ENCODE measurements at places on chromosomes 4 and X. TPM values are rescaled to one million over a fixed set of nuclear protein-coding genes. Genes with fewer than 3 reads are reported as not detected.

SLC34A2 gene
- total RNA-seq = 2.6 TPM

BMPR1B gene
- 2.1 TPM for total RNA-seq

SPATA4 gene
- total RNA-seq = 1.6 TPM

FAAH2 gene
- not detected for total RNA-seq

KDR gene
- total RNA-seq = 218 TPM

GRCh38 chrX:148133105-148133725 is 152.1 kb downstream of the FMR1NB start:
- no peak overlapping the region for H3K4me3 ChIP-seq
- H3K4me1 ChIP-seq = no peaks in the 10 kb centered on the region
- DNase-seq = no peak
- H3K27ac ChIP-seq = no peak overlapping the region
- H3K36me3 ChIP-seq = no peaks in the 10 kb centered on the region

DNA sequence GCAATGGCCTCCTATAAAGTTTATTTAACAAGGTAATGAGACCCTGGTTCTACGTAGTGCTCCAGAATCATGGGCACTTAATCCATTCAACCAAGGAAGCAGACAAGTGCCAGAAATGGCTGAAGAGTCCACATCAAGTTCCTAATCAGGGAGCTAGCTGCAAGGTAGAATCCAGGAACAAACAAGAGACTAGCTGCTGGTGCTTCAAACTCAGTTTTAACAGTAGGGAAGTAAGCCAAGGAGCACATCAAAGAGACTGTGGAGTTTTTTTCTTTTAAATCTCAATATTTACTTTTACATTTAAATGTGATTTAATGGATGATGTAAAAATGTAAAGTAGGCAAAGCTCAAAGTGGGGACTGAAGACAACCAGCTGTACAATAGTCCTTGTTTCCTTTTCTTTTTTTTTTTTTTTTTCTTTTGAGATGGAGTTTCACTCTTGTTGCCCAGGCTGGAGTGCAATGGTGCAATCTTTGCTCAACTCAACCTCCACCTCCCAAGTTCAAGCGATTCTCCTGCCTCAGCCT is 630.4 kb downstream of the CCSER1 start:
- DNase-seq = no peak
- no peak overlapping the region for H3K27ac ChIP-seq
- no peak overlapping the region for H3K4me3 ChIP-seq
- H3K4me1 ChIP-seq = no peaks in the 10 kb centered on the region
- H3K36me3 ChIP-seq = no peaks in the 10 kb centered on the region
- no peaks in the 10 kb centered on the region for H3K27me3 ChIP-seq

DNA sequence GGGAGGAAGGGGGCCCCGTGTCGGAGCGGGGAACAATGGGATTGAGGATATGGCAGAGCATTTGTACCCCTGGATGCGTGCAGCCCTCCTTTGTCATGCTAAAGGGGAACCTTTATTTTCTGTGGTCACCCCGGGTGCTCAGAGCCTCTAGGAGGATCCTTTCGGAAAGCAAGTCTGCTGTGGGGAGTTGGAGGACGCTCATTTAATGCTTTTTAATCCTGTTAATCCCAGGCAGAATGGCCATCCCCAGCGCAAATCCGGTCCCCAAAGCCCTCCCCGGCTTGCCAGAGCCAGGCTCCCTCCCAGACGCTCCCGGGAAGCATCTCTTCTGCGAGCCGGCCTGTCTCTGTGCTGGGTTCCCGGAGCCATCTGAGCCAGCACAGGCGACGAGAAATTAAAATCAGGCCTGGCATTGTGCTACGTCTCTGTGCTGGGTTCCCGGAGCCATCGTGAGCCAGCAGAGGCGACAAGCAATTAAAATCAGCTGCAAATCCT is 113.2 kb upstream of the PPP2R3B start:
- H3K36me3 ChIP-seq = no peaks in the 10 kb centered on the region
- DNase-seq = no peak
- no peak overlapping the region for H3K27ac ChIP-seq
- H3K4me3 ChIP-seq = no peak overlapping the region
- no peaks in the 10 kb centered on the region for H3K27me3 ChIP-seq
- H3K4me1 ChIP-seq = no peaks in the 10 kb centered on the region

DNA sequence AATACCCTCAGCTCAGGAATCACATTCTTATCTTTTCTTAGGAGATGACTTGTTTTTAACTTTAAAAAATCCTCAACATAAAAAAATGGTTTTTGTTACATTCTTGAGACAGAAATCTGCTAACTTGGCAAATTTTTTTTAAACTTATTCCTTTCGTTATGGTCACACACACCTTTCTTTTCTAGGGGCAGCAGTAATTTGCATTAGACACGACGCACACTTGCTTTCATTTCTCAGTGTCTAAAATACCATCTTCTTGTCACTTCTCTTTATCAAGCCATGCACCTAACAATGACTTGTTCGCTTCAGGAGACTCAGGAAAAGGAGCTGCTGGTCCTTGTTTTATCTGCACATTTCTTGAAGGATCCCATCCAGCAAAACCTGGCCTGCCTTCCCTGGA is 112.6 kb upstream of the TBL1X start:
- no peak overlapping the region for H3K4me3 ChIP-seq
- no peaks in the 10 kb centered on the region for H3K27me3 ChIP-seq
- no peak for DNase-seq
- no peaks in the 10 kb centered on the region for H3K36me3 ChIP-seq
- no peaks in the 10 kb centered on the region for H3K4me1 ChIP-seq

- H3K4me1 ChIP-seq = no peaks in the 10 kb centered on the region
- H3K36me3 ChIP-seq = no peaks in the 10 kb centered on the region
- no peak overlapping the region for H3K4me3 ChIP-seq
- H3K27ac ChIP-seq = no peak overlapping the region
Measured at GRCh38 chr4:43766648-43767047, 682.0 kb downstream of the KCTD8 start.

GRCh38 chrX:97070346-97070745 is 186.6 kb downstream of the RPA4 start:
- no peak for DNase-seq
- H3K27ac ChIP-seq = no peak overlapping the region
- no peaks in the 10 kb centered on the region for H3K36me3 ChIP-seq
- no peaks in the 10 kb centered on the region for H3K27me3 ChIP-seq
- H3K4me1 ChIP-seq = no peaks in the 10 kb centered on the region

Measured in uterus (tissue), 4 donors.